Activated CD8-positive, alpha-beta memory T cell treated with anti-CD3 and anti-CD28 coated beads for 24 hours (primary cell): ENCODE measurements at places on chromosomes 3 and 15.

DNA sequence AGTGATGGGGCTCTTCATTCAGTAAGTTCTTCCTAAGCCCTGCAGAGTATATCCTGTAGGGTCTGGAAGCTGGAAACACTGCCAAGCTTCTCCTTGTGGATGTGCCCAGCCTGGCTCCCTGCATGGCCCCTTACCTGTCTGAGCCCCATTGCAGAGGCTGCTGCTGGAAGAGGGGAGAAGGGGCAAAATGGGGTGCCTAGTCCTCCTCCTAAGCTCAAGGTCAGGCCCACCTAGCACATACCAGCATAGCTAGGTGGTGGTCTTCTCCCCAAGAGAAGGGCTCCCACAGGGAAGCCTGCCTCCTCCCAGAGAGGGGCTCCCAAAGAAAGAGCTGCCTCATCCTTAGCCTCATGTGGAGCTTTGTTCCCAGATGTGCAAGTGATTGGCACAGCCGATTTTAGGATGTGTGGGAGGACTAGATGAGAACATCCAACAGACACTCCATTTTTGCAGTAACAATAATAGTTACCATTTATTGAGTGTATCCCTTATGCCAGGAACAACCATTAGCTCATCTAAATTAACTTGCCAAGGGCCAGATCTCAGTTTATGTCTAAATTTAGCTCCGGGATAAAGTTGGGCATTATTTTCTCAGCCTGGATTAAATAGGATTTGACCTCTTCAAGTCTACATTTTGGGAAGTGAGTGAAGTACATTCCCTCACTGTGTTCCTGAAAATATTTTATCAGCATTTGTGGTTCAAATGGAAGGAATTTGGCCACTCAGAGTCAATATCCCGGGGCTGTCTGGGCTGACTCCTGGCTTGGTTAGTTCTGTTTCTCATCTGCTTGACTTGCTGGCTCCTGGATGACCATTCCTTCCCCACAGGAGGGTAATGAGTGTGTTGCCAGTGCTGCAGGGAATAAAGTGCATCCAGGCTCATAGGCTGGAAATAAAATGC, 291.1 kb upstream of the ROPN1 start:
- no peak for DNase-seq

DNA sequence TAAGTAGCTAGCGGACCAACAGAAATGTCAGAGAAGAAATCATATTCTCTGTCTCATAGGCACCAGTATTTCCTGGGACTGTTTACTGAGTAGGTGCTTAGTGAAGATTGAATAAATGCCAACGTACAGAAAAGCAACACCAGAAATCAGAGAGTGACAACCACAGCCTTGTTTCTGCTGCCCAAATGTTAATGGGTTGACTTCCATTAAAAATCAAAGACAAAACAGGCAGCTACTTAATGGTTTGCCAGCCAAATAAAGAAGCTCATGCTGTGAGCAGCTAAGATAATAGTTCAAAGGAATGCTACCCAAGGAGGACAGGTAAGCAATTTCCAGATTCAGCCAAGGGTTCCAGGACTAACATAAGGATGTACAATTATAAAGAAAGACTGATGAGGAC, 270.7 kb downstream of the THSD4 start:
- DNase-seq, result no peak

- no peak for DNase-seq
These were observed 33.5 kb downstream of the IRAK2 start for GRCh38 chr3:10198226-10198625.

- no peak for DNase-seq
These were observed 74.2 kb downstream of the EPHB1 start for GRCh38 chr3:134869153-134869726.

DNA sequence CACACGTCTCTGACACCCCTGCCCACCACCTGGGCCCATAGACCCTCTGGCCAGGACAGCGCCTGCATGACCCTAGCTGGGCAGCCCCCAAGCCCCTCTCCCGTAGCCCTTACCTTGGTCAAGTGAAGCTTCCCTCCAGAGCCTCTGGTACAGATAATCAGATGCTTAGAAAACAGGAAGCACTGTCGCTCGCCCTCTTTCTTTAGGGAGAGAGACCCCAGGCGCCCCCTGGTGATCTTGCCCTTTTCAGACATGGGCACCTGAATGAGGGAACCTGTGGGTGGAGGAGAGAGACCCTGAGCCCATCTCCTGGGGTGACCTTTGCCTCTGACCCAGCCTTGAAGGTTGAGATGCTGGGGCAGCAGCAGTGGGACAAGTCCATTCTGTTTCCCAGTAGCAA, 65.4 kb downstream of the RASGRF1 start:
- DNase-seq, result no peak

DNA sequence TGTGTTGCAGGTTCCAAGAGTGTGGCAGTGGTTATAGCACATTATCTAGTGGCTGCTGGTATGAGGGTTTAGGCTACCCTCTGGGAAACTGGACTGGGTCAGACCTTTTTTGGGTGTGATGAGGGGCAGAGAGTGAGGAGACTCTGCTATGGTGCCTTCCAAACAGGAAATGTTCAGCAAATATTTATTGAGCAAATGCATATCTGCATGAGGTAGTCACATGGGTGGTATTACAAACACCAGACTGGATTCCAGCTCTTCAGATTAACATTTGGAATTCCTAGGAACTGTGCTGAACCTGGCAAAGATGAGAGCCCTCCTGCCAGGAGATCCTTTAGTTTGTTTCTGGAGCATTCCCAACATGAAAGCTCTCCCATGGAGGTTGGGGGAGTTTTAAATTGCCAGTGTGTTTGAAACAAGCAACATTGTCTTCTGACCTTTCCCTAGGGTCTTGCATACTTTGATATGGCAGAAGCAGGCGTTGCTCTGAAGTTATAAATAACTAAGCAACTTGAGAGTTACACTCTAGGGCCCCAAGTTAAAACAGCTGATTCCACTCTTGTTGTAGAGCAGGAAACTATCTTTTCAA, 341.2 kb upstream of the C2CD4B start:
- no peak for DNase-seq

DNA sequence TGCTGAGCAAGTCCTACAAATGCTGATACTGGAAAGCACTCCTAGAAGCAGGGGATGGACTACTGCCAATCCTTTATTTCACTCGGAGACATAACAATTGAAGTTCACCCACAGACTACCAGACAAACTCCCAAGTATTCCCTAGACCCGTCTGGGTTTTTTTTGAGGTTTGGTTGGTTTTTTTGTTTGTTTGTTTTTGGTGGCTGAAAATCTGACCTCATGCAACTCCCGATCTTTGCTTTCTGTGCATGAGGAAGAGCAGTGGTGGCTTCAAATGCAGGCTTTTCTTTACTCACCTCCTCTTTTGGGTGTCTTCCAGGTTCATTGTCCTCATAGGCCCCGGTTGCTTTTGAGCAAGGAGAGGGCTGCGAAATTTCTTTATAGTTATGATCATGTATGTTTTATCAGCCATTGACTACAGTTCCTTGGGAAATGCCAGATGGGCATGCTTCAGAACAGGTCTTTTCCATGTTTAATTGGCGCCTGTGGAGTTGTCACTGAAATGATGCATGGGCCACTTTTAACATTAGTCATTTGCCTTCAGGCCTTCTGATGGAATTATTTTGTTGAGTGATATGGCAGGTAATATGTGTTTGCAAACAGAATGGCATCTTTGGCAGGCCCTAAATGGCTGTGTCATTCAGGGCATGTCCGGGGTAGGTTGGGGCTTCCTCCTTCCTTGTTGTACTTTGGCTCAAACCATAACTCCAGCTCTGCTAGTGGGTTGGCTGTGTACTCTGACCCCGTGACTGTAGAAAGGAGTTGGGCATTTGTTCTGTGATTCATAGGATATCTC, 81.3 kb upstream of the ZBED2 start:
- no peak for DNase-seq

DNA sequence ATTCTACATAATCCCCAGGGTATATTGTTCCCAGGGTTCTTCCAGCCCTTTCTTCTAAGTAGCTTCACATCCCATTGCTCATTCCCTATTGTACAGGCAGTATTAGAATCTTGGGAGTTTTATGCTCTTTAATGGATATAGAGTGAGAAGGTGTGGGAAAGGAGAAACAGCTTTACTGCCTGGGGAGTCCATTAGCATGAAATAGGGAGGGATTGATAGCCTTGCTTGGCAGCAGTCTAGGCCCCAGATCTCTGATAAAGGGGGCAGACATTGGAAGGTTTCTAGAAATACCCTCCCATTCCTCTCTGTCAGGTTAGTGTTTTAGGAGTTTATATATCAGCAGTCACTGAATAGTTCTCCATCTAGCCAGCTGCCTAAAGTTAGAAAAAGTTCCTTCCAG, 334.3 kb downstream of the UNC13C start:
- no peak for DNase-seq

DNA sequence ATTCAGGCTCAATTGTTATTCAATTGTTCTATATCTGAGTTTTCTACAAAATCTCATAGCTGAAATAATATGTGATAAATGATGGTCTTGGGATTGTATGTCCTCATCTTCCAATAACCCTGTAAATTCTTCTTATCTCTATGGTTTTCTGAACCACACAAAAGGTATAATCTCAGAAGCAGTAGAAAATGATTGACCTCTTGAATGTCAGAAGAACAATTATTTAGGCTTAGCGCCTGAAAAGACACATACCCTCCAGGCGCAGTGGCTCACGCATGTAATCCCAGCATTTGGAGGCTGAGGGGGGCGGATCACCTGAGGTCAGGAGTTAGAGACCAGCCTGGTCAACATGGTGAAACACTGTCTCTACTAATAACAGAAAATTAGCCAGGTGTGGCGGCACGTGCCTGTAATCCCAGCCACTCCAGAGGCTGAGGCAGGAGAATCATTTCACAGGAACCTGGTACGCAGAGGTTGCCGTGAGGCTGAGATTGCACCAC, 288.0 kb upstream of the TBC1D5 start:
- no peak for DNase-seq

- DNase-seq, result no peak
These were observed 84.5 kb upstream of the SYNPR start for GRCh38 chr3:63193647-63194046.

GRCh38 chr15:37967788-37968187, 33.3 kb downstream of the TMCO5A start:
- DNase-seq, result no peak

DNA sequence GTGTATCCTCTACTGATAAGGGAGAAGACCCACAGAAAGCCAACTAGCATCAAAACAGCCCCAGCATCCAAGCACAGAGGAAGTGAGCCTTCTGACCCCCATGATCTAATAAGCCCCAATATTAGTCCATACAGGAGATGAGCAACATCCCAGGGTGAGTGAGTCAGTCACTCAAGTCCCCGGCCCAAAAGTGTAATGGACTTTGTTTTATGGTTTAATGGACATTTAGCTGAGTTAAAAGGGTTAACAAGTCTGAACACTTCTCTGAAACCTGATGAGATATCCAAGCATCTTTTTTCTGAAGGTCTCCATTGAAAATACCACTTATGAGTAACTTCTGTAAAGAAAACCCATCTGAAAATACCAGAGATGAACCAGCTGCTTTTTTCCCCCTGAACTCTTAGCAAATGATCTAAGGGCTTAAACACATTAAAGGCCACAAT, 115.6 kb downstream of the GREM1 start:
- DNase-seq, result no peak

DNA sequence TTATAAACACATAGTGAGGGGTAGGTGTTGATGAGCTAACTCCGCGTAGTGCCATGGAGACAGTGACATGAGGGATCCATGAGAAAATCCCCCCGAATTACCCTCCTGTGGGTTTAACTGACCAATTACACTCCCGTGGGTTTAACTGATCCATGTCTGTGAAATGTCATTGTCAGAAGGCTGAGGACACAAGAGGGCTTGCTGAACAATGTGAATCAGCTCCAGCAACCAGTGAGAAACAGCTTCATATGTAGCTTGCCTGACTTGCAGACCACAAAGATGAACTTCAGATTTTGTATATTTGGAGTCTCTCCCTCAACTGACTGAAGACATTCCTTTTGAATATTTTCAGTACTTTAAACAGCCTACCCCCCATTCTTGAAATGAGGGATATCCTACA, 144.9 kb downstream of the FBN1 start:
- DNase-seq, result no peak

DNA sequence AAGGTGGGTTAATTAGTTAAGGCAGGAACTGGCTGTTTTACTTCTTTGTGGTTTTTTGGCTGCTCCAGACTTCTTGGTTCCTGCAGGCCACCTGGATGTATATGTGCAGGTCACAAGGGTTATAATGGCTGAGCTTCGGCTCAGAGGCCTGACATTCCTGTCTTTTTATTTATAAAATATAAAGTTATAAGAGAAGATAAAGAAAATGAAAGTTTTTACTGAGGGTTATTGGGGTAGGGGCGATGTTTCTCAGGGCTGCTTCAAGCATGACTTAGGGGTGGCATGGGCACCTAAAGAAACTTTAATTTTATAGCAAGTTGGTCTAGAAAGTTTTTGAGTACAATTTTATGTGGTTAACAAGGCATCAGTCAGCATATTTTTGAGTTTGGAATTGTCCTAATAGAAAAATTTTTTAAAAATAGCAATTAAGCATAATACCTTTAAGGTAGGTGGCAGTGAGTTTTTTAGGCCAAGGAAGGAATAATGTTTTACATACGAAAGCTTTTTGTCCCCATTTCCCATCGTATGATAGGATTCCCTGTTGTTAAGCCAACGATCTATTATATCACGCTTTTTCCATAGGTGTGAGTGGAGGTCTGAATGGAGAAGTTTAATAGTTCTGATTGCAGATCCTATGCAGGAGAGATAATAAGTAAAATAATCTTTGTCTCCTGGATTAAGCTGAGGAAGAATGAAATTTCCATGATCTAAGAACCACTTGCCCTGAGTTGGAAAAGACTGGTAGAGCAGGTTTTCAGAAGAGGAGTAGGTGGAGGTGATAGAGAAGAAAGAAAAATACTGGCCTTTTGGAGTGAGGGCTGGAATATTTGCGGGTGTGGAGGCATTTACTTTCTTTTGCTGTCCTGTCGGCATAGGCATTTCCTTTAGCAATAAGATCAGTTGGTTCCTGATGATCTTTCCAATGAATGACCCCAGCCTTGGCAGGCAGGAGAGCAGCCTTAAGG, 10.1 kb downstream of the STRIT1 start:
- no peak for DNase-seq

GRCh38 chr15:37652646-37653417, 281.6 kb upstream of the TMCO5A start:
- no peak for DNase-seq

- DNase-seq, result peak; percentile 61
These were observed at the start of gene TM6SF1 for GRCh38 chr15:83106994-83107840. TM6SF1 (plus strand) TSS chr15:83107645; CDS start chr15:83107681, 36 bp downstream.

- no peak for DNase-seq
These were observed 1.7 kb downstream of the CMTM8 start for GRCh38 chr3:32240159-32240545.

- no peak for DNase-seq
These were observed 30.8 kb downstream of the PLS1 start for GRCh38 chr3:142626971-142627370.

- DNase-seq, result no peak
These were observed 67.1 kb upstream of the SEC22A start for GRCh38 chr3:123134671-123135070.

- no peak for DNase-seq
These were observed 430.7 kb upstream of the CFAP20DC start for GRCh38 chr3:59480486-59480995.

GRCh38 chr3:63067999-63068645, 192.9 kb upstream of the CADPS start:
- no peak for DNase-seq

DNA sequence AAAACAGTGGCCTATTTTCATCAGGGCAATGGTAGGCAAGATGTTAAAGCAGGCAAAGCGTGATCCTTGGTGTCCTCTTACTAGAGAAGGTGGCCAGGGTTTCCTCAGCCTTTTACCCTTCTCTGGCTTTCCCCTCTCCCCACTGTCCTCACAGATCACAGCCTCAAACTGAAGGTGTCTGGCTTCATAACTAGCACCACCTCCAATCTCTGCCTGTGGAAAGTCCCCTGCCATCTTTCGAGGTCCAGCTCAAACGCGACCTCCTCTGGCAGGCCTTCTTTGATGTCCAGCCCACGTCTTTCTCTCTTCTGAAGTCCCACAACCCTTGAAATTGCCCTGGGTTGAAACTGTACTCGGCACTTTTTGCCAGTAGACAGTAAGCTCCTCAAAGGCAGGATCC, 35.9 kb downstream of the CYP19A1 start:
- no peak for DNase-seq
